ENCODE measurements at places on chromosomes 16 and 17.

GRCh38 chr16:78763821-78764440 is 664.5 kb downstream of the WWOX start:
- H3K36me3 ChIP-seq = no peaks in the 10 kb centered on the region
- no peak overlapping the region for H3K4me3 ChIP-seq
- DNase-seq = no peak

GRCh38 chr16:69852815-69853214 is 90.7 kb downstream of the WWP2 start:
- no peaks in the 10 kb centered on the region for H3K36me3 ChIP-seq
- H3K4me1 ChIP-seq = peaks cover 37% of the 10 kb centered on the region
- H3K27me3 ChIP-seq = no peaks in the 10 kb centered on the region
- no peak overlapping the region for H3K27ac ChIP-seq
- DNase-seq = no peak
- H3K4me3 ChIP-seq = no peak overlapping the region

DNA sequence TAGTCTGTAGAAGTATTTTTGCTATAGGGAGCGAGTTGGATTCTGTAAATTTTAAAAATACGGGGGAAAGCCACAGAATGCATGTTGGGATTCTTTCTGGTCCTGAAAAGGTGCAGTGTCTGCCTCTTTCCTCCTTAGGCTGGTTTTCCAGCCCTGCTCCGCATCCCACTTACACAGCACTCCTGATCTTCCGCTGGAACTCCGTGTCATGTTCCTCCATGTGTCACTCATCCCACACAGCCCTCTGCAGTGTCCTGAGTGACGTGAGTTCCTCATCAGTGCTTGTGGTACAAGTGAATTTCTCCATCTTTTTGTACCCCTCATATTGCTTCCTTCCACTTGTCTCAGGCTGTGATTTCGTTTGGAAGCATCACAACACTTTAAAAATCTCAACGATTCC is 34.5 kb downstream of the COX10 start:
- H3K27me3 ChIP-seq = no peaks in the 10 kb centered on the region
- DNase-seq = no peak

DNA sequence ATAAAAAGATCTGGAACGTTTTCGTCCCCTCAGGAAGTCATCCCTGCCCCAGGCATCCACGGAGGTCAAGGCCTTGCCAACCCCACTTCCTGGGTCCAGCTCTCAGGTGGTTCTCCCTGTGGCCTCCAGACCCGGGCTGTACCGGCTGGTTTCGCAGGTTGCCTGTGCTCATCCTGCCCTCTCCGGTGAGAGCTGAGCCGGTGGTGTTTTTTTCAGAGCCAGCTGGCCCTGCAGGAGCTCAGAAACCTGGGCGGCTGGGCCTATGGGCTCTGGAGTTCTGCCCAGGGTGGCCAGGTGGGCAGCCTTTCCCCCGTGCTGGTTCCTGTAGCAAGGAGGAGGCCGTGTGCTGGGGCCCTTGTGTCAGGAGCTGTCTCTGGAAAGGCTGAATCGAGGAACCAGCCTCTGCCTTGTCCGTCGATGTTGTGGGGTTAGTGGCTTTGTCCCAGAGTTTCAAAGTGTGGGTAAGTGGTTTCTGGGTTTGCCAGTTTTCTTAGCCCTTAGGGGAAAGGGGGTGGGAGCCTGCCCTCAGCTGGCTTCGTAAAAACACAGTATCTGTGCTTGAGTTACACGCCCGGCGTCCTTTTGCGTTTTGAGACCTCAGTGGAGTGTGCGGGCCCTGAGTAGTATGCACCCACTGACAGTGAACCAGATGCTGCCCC is 23.6 kb downstream of the C16orf90 start:
- H3K27ac ChIP-seq = no peak overlapping the region
- DNase-seq = peak; percentile 66
- peaks cover 4% of the 10 kb centered on the region for H3K36me3 ChIP-seq
- H3K4me3 ChIP-seq = no peak overlapping the region

- no peak overlapping the region for H3K4me3 ChIP-seq
- no peak overlapping the region for H3K27ac ChIP-seq
- H3K36me3 ChIP-seq = no peaks in the 10 kb centered on the region
These were observed 4.3 kb upstream of the HOXB2 start for GRCh38 chr17:48549281-48549630.

DNA sequence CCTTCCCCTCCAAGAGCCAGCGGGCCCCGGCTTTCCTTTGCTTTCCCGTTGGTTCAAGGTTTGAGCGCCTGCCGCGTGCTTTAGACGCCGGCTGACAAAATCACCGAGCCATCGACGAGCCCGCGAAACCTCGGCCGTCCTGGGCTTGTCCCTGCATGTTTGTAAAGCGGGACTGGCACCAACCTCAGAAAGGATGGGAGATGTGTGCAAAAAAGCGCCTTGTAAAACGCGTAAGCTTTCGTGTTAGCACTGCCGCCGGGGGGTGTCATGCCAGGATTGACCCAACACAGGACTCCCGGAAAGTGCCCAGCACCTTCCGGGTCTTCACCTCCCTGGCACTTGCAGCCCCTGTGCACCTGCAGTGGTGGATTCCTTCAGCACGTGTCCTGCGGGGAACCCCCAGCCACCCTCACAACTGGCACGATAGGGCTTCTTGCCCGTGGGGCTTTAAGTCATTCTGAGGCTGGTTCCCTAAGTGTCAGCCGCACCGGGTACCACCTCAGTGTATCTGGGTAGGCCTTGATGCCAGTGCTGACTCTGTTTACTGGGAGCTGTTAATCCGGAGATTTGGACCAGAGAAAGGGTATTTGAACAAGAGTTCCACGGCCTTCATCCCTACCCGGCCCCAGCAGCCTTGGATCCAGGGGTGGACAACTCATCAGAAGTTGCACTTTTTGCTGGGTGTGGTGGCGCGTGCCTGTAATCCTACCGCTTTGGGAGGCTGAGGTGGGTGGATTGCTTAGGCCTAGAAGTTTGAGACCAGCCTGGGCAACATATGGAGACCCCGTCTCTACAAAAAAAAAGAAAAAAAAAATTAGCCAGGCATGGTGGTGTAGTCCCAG is 817 bp downstream of the NDUFAF8 start:
- peak overlapping the region; percentile 94 for H3K4me3 ChIP-seq
- peaks cover 23% of the 10 kb centered on the region for H3K4me1 ChIP-seq
- peak; percentile 90 for DNase-seq
- H3K27me3 ChIP-seq = no peaks in the 10 kb centered on the region

DNA sequence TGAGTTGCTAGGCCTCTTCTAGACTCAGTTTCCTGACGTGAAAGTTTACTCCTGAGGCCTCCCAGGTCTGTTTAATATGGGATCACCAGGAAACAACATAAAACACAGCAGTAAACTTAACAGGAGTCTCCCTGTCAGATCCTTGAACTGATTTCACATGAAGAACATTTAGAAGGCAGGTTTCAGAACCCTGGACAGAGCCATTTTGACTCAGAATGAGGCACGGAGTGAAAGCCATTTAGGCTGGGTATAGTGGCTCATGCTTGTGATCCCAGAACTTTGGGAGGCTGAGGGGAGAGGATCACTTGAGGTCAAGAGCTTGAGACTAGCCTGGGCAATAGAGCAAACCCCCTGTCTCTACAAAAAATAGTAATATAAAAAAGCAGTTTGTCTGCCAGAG is 289.1 kb downstream of the CA10 start:
- H3K4me1 ChIP-seq = no peaks in the 10 kb centered on the region
- peak; percentile 13 for DNase-seq

- H3K27me3 ChIP-seq = peaks cover 21% of the 10 kb centered on the region
- no peak overlapping the region for H3K4me3 ChIP-seq
- no peak overlapping the region for H3K27ac ChIP-seq
- no peaks in the 10 kb centered on the region for H3K36me3 ChIP-seq
- DNase-seq = no peak
These were observed 2.0 kb downstream of the AOC3 start for GRCh38 chr17:42853004-42853403.

DNA sequence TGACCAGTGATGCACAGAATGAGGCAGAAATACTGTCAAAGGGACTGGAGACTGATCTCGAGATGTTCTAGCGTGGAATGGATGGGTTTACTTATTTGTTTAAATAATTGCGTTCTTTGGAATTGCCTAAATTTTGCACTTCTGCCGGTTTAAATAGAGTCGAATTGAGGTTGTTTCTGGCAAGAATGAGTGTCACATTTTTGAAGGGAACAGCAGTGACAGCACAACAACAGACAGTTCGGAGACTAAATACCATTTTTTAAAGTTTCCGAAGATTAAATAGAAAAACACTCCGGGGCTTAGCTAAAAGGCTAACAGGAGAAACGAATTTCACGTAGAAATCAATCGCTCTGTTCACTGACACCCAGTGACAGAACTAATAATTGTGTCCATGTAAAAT is 969.2 kb upstream of the RBFOX1 start:
- no peaks in the 10 kb centered on the region for H3K4me1 ChIP-seq
- H3K4me3 ChIP-seq = no peak overlapping the region
- H3K27me3 ChIP-seq = no peaks in the 10 kb centered on the region
- H3K27ac ChIP-seq = no peak overlapping the region
- H3K36me3 ChIP-seq = no peaks in the 10 kb centered on the region

DNA sequence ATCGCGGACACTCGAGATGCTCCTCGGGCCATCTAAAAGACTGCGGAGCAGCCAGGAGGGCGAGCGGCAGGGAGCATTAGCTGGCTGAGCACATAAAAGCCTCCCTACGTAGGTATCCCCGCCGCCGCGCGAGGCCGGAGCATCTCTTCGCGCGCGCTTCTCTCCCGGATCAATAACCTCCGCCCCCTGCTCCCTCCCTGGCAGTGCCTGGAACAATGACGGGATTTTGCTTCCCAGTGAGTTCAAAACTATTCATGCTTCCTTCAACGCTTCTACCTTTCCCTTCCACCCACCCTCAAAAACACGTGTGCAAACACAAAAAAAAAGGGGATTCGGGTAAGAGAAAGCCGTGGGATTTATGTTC is 984 bp downstream of the CENPV start:
- peaks cover 11% of the 10 kb centered on the region for H3K4me1 ChIP-seq
- H3K4me3 ChIP-seq = peak overlapping the region; percentile 84
- DNase-seq = peak; percentile 85

DNA sequence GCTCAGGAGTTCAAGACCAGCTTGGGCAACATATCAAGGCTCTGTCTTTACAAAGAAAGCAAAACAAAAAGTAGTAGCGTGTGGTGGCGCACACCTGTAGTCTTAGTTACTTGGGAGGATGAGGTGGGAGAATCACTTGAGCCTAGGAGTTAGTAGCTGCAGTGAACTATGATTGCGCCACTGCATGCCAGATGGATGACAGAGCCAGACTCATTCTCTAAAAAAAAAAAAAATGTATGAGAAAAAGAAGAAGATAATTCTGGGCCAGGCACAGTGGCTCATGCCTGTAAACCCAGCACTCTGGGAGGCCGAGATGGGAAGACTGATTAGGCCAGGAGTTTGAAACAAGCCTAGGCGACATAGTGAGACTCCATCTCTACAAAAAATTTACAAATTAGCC is 28.5 kb downstream of the STAT5B start:
- peak overlapping the region; percentile 66 for H3K27ac ChIP-seq
- H3K4me1 ChIP-seq = peaks cover 25% of the 10 kb centered on the region
- H3K4me3 ChIP-seq = no peak overlapping the region

- H3K36me3 ChIP-seq = peaks cover 69% of the 10 kb centered on the region
- peak; percentile 87 for DNase-seq
- no peak overlapping the region for H3K4me3 ChIP-seq
- H3K27me3 ChIP-seq = no peaks in the 10 kb centered on the region
- peaks cover 54% of the 10 kb centered on the region for H3K4me1 ChIP-seq
These were observed 190.9 kb downstream of the RAB11FIP4 start for GRCh38 chr17:31582151-31582907.

GRCh38 chr16:85915125-85915845 is 16.3 kb downstream of the IRF8 start:
- H3K4me1 ChIP-seq = no peaks in the 10 kb centered on the region
- peak; percentile 43 for DNase-seq
- no peak overlapping the region for H3K4me3 ChIP-seq
- no peaks in the 10 kb centered on the region for H3K36me3 ChIP-seq
- no peaks in the 10 kb centered on the region for H3K27me3 ChIP-seq

- H3K4me3 ChIP-seq = peak overlapping the region; percentile 83
- peak; percentile 100 for DNase-seq
- H3K36me3 ChIP-seq = peaks cover 2% of the 10 kb centered on the region
- H3K4me1 ChIP-seq = no peaks in the 10 kb centered on the region
- peak overlapping the region; percentile 84 for H3K27ac ChIP-seq
These were observed 11.7 kb upstream of the SRL start for GRCh38 chr16:4253394-4254150.

DNA sequence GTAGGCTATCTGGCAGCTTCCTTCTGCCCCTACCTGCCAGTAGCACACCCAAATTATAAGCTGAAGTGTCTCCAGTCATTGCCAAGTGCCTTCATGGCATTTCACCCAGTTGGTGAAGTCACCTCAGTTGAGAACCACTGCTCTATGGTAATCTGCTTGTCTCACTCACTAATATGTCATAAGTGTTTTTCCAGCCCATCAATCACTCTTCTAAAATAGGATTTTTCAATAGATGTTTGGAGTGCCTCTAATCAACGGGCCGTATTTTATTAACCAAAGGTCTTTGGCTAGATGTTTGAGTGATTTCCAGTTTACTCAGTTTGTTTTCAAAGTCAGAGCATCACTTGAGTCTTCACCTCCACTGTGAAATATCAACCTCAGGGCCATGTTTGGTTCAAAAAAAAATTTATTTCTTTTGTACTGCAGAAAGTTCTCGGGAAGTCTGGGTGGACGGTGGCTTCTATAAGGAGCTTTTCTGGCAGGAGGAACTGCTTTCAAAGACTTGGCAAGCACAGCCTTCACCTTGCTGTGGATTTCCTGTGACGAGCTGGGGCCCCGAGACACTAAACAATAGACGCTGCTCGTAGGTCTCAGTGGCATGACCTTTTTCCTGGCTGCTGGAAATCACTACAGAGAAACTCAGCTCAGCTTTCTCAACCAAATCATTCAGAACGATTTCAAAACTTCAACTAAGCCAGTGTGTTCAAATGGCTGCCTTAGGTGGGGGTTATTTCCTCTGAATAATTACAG is 95.2 kb upstream of the FOXF1 start:
- no peaks in the 10 kb centered on the region for H3K36me3 ChIP-seq
- no peak overlapping the region for H3K4me3 ChIP-seq
- no peaks in the 10 kb centered on the region for H3K4me1 ChIP-seq
- no peak overlapping the region for H3K27ac ChIP-seq
- H3K27me3 ChIP-seq = peaks cover 4% of the 10 kb centered on the region

DNA sequence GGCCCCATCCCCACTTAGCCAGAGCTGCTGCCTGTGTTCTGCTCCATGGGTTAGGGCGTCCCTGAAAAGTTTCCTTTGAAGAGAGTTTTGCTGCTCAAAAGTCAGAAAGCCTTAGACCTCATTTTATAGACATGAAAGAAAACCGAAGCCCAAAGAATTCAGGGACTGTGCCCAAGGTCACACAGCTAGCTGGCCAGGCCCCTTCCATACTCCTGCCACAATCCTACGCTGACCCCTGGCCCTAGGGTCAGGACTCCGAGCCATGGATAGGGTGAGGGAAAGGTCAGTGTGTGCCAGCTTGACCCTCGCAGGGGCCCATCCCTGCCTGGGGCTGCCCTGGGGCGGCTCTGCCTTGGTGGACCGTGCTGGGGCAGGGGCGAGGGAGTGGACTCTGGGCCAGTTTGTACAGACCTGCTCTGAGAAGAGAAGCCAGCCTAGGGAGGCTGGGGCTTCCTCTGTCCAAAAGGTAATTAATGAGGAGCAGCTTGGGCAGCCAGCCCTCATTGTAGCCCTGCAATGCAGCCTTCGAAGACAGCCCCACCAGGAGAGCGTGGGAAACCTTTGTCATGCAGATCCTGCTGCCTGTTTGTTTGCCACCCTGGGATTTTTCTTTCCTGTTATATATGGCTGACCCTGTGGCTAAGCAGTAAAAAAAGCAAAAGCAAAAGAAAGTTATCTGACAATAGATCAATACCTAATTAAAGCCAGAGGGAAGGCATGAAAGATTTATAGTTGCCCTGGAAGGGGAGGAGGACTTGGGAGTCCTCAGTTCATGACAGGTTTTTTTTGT is 37.4 kb downstream of the RHBDL3 start:
- H3K36me3 ChIP-seq = no peaks in the 10 kb centered on the region
- no peak overlapping the region for H3K4me3 ChIP-seq
- no peak overlapping the region for H3K27ac ChIP-seq
- H3K4me1 ChIP-seq = no peaks in the 10 kb centered on the region
- peaks cover 7% of the 10 kb centered on the region for H3K27me3 ChIP-seq
- no peak for DNase-seq
